ENCODE measurements at places on chromosomes 2 and 18.

- DNase-seq, result no peak
These were observed 229.9 kb upstream of the HDAC4 start for GRCh38 chr2:239630618-239631286.

GRCh38 chr2:219298759-219299371 is 10.3 kb downstream of the PTPRN start:
- peak; percentile 88 for DNase-seq

DNA sequence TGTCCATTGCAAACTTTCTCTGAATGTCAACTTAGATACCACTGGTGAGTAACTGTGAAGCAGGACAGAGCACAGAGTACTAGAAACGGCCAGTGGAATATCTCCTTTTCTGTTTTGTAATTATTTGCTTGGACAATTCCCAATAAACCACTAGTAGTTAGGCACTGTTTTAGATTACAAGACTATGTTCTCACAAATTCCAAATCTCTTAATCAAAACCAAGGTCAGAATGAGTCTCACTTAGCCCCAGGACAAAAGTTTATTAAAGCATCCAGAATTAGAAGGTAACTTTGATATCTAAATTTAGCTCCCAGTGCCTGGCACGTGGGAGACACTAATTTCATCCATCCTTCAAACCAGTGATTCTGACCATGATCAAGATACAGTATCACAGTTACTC is 89.0 kb downstream of the ZNF521 start:
- no peak for DNase-seq

GRCh38 chr18:3329471-3329870 is 67.5 kb downstream of the MYL12B start:
- no peak for DNase-seq

GRCh38 chr2:172859581-172860335 is 124.1 kb downstream of the RAPGEF4 start:
- DNase-seq, result no peak

DNA sequence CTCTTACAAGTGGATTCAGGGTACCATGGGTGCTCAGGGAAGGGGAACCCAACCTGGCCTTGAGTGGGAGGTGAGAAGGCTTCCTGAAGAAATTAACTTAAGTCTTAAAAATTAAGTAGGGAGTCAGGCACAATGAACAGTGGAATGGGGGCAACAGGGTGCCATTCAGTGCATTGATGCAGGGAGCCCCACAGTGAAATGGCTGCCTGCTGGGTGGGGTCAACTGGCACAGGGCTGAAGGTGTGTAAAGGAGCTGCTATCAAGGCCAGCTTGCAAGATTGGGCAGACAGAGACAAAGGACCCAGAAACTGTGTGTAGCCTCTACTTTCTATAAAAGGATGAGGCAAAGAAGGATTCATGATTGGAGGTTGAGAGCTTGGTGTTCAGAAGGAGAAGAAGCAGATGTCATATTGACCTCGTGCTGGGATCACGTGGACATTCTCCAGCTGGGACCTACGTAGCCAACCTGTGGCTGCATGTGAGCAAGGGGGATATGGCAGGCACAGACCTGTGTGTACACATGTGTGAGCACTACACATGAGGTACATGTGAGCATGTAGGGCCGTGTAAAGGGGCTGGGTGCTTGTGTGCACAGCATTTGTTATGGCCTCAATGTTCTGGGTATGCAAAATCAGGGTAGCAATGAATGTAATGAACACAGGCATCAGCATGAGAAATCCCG is 209.5 kb upstream of the HAAO start:
- DNase-seq, result no peak

GRCh38 chr18:57772387-57772799 is 30.7 kb downstream of the ATP8B1 start:
- DNase-seq, result no peak

DNA sequence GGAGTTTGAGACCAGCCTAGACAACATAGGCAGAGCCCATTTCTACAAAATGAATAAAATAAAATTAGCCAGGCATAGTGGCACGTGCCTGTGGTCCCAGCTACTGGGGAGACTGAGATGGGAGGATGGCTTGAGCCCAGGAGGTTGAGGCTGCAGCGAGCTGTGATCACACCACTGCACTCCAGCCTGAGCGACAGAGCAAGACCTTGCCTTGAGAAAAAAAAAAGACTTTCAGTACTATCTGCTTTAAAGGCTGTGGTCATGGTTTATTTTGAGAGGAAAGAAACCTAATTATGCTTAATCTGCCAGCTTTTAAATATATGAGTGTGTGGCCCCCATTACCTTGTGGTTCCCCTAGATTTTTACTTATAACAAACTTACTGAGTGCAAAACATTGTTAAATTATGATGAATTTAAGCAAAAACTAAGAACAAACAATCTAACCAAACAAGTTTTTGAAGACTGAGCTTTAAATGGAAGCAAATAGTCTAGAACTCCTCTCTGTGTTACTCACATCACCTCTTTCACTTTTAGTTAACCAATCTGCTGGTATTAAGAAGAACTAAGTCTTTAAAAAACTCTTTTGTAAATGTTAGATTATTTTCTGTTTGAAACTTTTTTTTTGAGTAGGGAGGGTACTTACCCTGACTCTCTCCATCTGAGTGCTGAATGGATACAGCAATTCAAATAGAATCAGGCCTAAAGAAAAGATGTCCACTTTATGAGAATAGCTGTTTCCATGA is 65.4 kb downstream of the EIF2AK3 start:
- DNase-seq, result no peak

DNA sequence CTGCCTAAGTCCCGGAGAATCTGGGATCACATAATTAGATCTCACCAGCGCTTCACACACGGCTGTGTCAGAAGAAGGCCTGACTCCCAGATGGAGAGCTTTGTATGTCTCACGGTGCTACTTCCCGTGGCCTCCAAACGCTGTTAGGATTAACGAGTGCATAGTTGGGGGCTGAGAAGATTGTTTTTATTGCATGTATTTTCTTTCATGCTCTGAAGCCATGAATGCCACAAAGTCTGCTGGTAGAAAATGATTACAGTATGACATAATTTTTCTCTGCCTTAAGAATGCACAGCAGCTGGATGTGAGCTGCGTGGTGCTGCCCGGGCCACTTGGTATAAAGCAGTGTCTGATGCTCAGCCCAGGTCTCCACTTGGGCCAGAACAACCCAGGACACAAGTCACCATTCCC is 166.5 kb downstream of the SEPTIN10 start:
- no peak for DNase-seq

- DNase-seq, result no peak
These were observed 67.8 kb upstream of the RPRM start for GRCh38 chr2:153546358-153546757.

GRCh38 chr18:74184875-74185274 is 36.6 kb downstream of the TIMM21 start:
- DNase-seq, result no peak

GRCh38 chr2:200177971-200178911 is 128.3 kb upstream of the SPATS2L start:
- DNase-seq, result no peak

- DNase-seq, result no peak
These were observed 44.1 kb downstream of the MRPS5 start for GRCh38 chr2:95077530-95077825.

DNA sequence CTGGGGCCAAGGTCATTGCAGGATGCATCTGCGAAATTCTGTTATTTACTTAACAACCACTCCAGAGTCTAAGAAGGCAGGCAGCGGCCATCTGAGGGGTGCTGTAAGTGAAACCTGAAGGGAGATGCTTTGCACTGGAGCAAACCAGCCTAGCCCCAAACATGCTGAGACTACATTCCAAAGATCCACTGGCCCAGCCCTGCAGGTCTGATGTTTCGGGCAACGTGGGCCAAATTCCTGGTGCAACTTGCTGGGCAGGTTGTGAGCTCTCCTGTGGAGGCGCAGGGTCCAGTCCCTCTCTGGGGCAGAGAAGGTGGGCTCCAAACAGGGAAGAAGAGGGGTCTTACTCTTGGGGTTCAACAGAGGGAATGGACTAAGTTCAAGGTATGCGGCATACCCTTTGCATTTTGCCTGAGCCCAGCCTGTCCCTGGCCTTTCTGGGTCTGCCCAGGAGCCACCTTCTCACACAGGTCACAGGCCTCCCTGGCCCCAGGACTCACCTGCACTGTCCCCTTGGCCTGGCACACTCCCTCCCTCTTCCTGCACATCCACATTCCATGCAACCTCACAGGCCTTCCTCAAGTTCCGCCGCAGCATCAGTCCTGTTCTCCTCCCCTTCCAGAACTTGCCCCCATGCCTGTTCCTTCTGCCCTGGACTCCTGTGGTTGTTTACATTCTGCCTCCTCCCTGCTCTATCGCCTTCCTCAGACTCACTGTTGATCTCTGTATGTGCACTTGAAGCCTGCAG is 5.1 kb upstream of the MAL start:
- DNase-seq, result no peak

DNA sequence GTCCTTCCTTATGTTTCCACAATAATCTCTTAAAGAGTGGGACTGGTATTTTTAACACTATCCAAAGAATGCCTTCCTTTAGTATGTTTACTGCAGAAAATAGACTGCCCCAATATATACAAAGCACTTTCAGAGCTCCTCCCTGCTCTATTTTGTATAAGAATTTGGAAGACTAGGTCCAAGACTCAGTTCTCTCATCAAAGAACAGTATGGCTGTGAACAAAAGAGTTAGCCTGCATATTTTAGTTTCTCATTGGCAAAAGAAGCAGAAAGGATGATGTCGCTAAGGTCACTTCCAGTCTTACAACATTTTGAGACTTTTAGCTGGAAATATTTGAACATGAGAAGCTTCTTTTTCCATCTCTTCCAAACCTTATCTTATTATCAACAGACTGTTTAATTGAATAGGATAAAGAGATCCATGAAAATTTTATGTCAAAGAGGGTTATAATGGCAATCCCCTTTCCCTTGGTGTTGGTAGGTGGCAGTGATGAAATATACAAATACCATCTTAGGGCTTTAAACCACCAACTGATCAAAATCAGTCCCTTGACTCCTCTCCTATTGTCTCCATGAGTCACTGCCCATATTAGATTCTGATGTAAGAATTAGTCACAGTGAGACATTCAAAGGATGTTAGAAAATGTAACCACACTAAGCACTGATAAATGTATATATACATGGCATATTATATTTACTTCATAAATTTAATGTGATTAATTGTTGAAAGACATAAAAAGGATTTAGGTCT is 266.9 kb upstream of the DSEL start:
- DNase-seq, result no peak

DNA sequence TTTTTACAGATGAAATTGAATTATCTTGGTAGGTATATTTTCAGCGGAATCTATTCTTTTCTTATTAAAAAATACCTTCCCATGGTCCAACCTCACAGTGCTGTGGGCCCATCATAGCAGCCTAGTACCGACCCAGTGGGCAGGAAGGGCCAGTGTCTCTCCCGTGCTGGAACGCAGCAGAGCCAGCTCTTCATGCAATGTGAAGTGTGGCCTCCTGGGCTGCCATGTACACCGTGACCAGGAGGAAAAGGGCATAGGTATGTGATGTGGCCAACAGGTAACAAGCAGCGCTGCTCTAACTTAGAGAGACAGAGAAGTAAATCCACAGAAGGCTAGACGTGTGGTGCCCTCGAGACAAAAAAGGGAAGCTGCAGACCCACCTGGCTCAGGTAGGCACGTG is 221.1 kb upstream of the SALL3 start:
- DNase-seq, result no peak

DNA sequence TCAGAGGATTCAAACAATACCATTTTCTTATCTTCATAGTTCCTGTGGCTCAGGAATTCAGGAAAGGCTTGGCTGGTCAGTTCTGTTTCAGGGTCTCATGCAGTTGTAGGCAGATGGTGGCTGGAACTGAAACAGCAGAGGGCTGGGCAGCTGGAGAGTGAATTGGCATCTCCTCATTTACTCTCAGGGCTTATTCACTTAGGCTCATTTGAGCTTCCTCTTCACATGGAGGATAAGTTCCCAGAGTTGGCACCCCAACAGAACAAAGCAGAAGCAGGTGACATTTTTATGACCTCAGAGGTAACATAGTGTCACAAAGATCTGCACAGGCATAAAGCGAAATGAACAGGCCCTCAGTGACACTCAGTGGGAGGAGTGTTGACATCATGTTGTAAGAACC is 66.1 kb downstream of the RBBP8 start:
- DNase-seq, result no peak

DNA sequence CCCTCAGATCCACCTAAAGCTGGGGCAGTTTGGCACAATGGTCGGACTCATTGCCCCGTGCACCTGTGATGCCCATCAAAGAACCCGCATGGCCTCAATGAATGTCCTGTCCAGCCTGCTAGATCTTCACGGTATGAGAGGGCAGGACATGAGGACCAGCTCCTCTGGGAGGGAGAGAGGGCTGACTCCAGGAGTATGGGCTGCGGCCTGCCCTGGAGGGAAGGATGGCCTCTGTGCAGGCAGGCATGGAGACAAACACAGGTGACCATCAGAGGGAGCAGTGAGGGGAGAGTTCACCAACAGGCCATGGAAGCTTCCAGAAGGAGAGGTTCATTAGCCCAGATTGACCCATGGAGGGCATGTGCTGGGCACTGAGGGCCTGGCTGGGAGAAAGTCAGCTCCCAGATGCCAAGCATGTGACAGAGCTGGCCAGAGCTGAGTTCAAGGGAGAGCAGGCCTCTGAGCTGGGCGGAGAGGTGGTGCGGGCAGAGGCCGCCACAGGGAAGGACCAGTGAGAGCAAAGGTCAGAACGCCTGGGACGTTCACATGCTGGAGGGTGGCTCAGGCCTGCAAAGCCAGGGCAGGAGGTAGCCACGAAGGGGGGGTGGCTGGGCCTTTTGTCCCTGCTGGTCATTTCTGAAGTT is 36.2 kb downstream of the HJURP start:
- DNase-seq, result no peak

DNA sequence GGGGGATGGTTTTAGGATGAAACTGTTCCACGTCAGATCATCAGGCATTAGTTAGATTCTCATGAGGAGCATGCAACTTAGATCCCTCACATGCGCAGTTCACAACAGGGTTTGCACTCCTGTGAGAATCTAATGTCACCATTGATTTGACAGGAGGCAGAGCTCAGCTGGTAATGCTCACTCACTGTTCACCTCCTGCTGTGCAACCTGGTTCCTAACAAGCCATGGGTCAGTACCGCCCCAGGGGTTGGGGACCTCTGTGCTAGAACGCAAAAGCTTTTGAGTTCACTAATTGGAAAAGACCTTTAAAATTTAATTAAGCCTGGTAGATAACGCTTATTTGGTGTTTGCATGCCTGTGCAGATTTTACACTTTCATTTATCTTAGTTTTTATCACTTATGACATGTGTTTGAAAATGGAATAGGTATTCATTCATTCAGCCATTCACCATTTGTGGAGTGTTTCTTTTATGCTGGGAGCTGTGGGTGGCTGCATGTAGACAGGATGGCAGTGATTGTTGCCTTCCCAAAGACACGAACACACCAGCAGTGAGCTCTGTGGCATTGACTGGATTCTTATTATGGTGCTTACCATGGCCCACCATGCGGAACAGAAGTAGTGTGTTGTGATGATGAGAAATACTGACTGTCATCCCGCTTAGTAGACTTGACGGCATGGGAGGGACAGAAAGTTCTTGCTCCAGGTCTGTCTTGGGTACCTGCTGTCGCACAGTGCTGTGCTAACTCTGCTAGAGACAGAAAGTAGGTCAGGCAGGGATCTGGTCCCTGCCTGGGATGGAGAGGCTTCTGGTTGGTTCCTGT is 6.4 kb downstream of the RAB31 start:
- DNase-seq, result no peak

GRCh38 chr2:148048475-148049221 is 27.8 kb downstream of the MBD5 start:
- no peak for DNase-seq
